Cerebellar nuclear complex (tissue), 1 donor: ENCODE measurements at places on chromosomes 5 and 9.

DNA sequence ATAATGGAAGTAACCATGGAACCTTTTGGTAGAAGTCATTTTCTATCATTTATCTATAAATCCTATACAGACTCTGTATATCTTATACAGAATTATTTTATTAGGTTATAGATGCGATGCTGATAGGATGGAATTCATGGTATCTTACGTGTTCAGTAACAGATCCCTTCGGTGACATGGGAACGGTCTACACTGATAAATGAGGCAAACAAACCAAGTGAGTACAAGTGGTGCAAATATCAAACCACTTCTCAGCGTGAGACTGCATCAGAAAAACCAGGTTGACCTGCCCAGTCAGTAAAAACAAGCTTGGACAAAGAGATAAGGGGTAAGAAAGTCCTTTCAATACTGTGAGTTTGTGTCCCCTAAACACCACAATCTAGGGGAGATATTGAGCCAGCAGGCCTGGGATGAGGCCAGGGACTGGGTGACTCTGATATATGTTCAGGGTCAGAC lies 215.5 kb downstream of the GAPVD1 start:
- no peak for DNase-seq

DNA sequence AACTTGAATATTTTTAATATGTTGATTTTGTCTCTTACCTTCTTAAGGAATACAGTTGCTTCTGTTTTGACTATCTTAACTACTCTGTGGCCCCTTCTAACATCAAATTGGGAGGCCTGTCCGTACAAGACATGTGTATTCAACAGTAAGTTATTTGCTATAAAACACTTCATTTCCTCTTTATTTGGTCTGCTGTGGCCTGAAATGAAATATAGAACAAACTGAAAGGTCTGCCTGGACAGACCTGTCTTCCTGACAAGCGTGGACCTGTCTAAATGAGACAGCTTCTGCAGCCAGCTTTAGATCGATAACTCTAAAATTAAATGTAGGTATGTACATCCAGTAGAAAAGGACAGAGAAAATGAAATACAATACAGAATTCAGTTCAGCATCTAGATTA lies 2.2 kb upstream of the LPAR1 start:
- no peak for DNase-seq

DNA sequence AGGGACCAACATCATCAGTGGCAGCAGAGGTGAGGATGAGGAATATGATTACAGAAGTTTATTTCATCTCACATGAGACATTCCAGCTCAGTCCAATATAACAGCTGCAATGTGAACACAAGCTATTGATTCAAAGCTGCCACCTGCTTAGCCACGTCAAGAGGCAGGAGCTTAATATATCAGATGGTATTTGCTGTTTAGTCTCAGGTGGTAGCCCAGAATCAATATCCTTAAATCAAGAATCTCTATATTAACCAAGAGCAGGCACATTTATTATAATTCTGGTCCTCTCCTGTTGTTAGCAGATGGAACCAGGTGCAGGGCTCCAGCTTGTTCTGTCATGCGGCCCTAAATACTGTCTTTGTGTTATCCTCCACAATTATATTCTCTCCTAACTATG lies 431.6 kb downstream of the ICE1 start:
- DNase-seq, result no peak

- no peak for DNase-seq
Measured at GRCh38 chr5:71483355-71483754, 27.9 kb downstream of the BDP1 start.

DNA sequence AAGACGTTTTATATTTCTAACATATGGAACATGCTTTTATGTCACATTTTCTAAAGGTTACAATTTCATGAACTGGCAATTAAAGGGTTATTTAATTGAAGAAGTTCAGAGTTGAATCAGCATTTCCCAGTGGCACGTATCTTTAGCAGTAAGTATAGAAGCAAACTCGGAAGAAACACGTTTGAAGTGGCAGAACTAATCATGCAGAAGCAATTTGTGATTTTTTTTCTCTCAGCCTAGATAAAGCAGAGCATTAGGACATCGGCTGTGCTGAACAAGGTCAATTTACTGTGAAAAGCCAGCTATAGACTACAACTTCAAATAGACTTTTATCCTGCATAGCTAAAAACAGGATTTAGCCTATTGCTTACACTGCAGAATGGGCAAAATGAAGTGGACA lies 104.7 kb downstream of the ISL1 start:
- DNase-seq, result no peak

DNA sequence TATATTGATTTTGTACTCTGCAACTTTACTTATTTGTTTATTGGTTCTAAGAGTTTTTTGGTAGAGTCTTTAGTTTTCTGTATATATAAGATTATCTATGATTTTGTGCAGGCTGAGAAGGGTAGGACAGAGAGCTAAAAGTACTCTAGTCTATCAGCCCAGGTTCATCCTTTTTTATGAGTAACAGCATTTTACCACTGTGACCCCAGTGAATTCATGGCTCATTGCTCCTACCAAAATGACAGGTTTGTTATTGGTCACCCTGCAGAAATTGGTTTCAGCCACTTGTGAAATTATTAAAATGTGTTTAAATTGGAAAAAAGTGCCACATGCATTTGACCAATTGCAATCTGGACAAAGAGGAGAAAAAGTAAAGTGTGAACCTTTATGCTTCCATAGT lies 421.4 kb upstream of the DAB2 start:
- no peak for DNase-seq

DNA sequence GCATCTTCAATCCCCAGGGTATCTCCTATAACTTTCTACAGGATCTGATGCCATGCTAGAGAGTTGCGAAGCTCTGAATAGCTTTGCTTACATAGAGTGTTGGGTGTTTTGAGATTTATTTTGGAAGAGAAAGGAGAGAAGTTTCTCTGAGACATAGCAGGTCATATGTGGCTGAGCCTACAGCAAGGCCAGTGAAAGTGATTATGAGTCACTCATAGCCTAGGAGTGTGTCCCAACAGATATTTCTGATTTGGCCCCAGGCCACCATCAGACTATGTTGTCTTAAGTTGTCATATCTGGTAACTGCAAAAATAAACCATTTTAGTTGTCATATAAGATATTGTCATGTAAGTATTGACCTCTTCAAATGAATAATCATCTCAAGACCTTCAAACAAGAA lies 132.0 kb upstream of the RAI14 start:
- DNase-seq, result no peak

DNA sequence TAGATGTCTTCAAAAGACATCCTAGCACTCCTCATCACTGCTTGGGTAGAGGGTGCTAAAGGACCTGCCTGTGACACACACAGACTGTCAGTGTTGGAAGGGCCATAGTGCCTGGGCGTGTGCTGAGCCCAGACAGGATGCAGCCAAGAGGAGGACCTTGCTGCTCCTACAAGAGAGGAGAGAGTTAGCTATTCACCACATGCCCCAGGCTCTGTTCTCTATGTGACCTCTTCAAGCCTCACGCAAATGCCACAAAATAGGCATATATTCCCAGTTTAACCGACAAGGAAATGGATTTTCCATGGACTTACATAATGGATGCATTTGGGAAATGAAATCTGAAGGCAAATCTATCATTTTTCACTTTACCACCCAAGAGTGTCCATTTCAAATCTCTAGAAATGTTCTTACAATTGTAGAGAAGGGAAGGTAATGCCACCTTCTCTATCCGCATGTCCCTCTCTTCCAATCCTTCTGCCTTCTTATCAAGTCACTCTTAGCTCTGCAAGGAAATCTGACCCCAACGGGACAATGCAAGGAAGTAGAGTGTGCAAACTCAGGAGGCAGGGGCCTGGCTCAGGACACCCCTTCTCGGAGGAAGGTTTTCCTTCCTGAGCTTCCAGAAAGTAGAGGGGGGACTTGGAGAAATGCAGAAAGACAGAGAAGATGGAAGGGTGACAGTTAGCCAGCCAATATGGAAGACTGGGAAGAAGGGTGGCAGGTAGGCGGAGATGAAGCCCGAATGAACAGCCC lies 49.5 kb downstream of the TRIM32 start:
- DNase-seq, result no peak

DNA sequence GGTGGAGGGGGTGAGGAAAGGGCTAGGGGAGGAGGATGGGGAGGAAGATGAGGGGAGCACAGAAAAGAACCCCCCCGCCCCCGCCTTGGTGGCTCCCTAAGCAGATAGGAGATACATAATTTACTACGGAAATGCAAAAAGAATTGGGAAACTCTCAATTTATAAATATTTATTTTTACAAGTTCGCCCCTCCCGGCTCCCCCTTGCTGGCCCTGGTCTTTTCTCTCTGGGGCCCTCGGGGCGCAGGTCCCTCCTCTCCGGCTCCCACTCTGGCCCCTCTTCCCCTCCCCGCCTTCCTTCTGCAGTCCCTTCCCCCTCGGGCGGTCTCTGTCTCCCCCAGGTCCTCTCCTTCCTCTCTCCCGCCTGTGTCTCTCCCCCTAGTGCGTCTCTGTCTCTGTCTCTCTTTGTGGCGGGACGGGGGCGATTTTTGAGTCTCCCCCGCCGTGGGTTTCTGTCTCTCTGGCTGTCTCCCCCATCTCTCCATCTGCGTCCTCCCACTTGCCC lies 173.6 kb upstream of the IER5L start:
- DNase-seq, result no peak

DNA sequence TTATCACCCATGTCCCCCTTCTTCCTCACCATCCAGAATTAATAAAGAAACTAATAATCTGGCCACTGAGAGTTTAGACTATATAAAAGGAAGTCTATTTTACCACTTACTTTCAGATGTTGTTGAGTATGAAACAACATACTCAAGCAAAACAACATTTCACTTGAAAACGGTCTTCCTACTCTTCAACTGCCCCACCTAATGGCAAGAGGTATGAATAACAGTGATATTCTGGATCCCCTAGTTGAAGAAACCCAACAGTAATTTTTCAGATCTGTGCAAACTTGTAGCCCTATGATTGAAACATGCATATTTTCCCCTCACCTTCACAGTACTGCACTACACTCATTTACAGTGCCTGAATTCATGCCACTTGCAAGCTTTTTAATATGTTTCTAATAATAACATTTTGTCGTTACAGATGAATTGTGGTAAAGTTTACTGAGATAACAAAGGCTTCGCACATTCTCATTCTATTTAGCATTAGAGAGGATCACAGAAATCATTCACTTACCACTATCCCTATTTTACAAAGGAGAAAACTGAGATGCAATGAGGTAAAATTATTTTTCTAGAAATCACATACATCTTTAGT lies 267.9 kb upstream of the PDE4D start:
- DNase-seq, result no peak

DNA sequence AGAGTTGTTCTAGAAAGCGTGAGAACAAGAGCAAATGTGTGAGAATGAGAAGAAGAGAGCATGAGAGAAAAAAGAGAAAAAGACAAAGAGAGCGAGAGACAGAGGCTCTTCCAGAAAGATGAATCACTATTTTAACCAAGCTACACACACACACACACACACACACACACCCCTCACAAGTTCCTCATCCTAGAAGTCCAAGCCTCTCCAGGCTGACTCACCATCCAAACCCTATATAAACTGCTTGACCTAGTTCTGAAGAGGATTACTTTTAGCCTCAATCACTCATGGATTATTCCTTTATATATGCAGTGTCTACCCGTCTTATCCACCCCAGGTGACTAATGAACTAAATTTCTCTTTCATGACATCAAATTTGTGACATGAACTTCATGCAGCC lies 37.6 kb downstream of the C9orf57 start:
- DNase-seq, result no peak

- no peak for DNase-seq
Measured at GRCh38 chr5:148000036-148000435, 63.7 kb upstream of the SPINK5 start.

GRCh38 chr5:156188016-156188415 lies 138.9 kb upstream of the SGCD start:
- no peak for DNase-seq

DNA sequence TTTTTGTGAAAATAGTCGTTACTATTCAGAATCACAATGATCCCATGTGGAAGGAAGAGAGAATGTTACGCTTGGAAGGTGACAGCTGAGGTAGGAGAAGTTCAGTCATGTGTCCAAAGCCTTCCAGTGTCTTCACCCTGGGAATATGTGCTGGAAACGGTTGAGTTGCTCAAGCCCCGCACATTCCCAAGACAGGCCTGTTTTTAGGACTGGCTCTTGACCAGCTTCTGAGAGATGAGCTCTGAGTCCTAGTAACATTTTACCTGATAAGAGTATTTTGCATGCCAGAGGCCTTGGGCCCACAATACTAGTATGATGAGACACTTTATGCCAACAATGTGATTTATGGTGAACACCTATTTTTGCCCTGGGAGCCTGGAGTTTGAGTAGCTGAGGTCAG lies 101.7 kb downstream of the LMNB1 start:
- DNase-seq, result no peak

- DNase-seq, result no peak
Measured at GRCh38 chr5:93891491-93892480, 150.4 kb upstream of the POU5F2 start.

GRCh38 chr5:73745836-73746235 lies 119.8 kb downstream of the ARHGEF28 start:
- no peak for DNase-seq

- no peak for DNase-seq
Measured at GRCh38 chr9:98455256-98456155, 200.1 kb upstream of the TBC1D2 start.

GRCh38 chr5:134736173-134736812 lies 2.1 kb upstream of the CAMLG start:
- DNase-seq, result no peak

DNA sequence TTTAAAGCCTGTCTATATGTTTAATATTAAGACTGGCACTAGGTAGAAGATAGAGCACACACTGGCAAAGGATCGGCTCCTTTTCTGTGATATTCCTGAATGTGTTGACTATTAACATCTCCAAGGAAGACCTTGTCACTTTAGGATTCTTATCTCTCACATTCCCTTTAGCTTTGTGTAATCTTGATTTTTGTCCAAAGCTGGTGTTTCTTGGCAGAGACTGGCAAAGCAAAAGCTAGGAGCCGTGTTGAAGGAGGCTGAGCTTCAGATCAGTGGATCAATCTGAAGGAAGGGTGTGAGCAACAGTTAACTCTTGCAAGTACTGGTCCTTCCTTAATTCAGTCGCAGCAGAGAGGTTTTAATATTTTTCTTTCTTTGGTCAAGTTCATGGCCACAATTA lies 830.4 kb upstream of the ZNF608 start:
- no peak for DNase-seq

DNA sequence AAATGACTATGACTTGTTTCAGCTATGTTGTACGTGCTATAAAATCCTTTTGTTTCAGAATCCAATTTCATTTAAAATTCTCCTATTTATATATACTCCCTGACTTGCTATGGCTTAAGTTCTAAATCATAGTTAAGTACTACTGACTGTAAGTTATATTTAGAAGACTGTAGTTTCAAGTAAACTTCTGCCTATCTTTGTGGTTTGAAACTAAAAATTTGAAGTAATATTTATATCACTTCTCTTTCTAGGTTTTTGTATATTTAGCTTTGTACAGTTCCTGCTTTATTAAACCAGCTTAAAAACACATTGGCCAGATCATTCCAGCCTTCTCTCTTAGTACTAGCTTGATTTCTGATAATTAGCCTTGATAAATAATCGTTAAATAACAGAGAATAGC lies 196.3 kb downstream of the MLLT3 start:
- no peak for DNase-seq

GRCh38 chr5:90644132-90644531 lies 85.5 kb downstream of the ADGRV1 start:
- no peak for DNase-seq

GRCh38 chr5:178993955-178994579 lies 1.1 kb downstream of the GRM6 start:
- DNase-seq, result no peak
